ENCODE measurements at places on chromosomes 6 and 20.

GRCh38 chr6:124237911-124238310, 434.2 kb downstream of the NKAIN2 start:
- no peak for DNase-seq

GRCh38 chr6:170461556-170462365, 91.3 kb downstream of the PSMB1 start:
- no peak for DNase-seq

DNA sequence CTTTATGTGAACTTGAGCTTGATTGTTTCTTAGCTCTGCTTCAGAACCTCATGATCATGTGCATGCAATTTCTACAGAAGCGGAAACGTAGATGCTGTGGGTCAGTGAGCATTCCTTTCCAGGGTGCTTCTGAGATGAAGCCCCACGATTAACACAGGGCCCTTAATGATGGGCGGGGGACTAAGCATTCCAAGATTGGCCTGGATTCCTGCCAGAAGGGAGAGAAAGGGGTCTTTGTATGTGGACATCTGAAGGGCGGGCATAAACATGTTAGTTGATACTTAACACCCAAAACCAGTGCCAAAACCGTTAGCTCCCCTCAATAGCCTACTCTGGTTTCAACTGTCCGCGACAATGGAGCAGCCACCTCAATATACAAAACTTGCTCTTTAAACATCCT, 46.9 kb upstream of the POU3F2 start:
- no peak for DNase-seq

DNA sequence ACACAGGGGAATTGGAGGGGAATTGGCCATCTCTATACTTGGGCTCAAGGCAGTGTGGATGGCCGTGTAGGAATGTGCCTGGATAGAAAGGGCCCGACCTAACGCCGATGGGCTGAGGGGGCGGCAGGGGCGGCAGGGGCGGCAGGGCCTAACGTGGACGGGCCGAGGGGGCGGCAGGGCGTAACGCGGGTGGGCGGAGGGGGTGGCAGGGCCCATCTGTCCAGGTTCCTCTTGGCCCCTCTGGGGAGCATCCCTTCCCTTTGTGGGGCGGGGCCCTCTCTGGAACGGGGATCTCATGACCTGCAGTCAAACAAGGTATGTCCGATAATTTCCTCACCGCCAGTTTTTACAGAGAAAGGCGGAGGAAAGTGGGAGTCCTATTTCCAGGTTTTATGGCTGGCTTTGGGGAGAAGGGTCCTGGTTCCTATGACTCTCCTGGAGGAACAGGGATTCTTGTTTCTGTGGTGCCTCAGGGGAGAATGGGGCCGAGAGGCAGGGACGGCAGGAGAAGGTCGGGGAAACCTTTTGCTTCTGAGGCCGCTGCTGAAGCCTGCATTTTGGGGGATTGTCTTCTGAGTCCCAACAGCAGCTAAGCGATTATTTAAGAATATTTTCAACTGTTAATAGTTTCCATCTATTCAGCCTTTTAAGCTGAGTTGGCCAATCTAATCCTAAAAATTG, 100.8 kb upstream of the FRMD1 start:
- DNase-seq, result no peak

GRCh38 chr6:28525496-28526039, at the start of gene GPX5:
TSS of gene GPX5 (plus strand) at chr6:28525881. CDS start at chr6:28526014, 133 bp downstream.
- DNase-seq, result peak; percentile 41
